ENCODE measurements at places on chromosomes 7 and 10.

- DNase-seq = no peak
Observed at GRCh38 chr7:1610013-1610677, 40.3 kb upstream of the PSMG3 start.

DNA sequence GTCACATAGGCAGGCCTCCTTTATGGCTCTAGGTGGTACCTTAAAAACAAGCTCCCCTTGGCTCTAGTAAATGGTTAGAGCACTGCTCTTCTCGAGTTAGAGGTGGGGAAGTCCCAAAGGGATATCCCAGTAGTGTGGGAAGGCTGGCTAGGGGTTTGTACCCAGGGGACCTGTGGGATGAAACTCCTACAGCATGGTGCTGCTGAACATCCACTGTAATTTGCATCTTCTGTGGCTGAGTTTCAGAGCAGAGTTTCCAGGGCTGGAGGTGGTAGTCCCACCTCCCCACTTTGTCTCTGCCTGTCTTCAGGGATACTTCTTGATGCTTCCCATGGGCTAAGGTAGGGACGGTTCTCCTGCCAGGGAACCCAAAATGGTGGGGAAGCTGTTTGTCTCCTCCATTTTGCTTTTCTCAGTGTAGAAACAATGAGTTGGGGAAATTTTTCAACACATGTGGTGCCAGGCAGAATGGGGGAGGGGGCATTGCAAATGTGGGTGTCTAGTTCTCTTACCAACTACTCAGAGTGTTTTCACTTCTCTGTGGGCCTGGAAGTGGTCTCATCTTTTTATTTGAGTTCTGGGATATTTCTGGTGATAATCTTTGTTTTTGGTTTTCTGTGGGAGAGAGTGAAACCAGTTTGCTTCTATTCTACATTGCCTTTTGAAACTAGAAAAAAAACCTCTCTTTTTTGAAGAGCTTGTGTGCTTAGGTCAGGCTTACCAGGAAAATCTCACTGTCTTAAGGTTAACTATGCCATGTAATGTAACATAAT lies 36.3 kb downstream of the SCART1 start:
- no peak for DNase-seq

DNA sequence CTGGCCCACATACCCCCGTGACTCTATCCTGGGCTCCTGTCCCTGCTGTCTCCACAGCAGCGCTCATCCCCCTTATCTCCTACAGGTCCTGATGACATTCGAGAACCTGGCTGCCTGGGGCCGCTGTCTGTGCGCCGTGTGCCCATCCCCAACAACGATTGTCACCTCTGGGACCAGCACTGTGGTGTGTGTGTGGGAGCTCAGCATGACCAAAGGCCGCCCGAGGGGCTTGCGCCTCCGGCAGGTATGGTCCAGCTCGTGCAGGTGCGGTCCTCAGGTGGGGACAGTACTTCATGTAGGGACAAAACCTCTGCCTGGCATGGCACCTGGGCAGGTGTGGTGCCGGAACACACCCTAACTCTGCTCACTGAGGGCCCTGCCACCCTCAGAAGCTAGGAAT lies 30.4 kb upstream of the LRRC18 start:
- DNase-seq = no peak

DNA sequence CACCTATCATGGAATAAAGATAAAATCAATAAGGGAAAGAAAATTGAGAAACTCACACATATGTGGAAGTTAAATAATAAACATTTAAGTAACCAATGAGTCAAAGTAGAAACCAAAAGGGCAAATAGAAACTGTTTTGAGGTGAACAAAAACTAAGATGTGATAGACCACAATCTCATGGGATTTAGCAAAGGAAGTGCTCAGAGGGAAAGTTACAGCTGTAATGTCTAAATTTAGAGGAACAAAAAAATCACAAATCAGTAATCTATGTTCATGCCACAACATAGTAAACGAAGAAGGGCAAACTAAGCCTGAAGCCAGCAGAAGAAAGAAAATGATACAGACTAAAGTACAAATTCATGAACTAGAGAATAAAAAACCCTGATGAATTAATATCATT lies 16.3 kb downstream of the CYP3A4 start:
- DNase-seq = no peak

- no peak for DNase-seq
Observed at GRCh38 chr10:30154561-30154960, 95.2 kb upstream of the JCAD start.

- no peak for DNase-seq
Observed at GRCh38 chr10:33550811-33551210, 216.3 kb upstream of the NRP1 start.

GRCh38 chr10:104331208-104331838 lies 6.9 kb downstream of the ITPRIP start:
- DNase-seq = no peak

GRCh38 chr7:2007551-2007950 lies 225.2 kb downstream of the MAD1L1 start:
- no peak for DNase-seq

Measured in NCI-H2171 (cell line).